PC-9 (cell line): ENCODE measurements at places on chromosomes 4 and X. TPM values are rescaled to one million over a fixed set of nuclear protein-coding genes. Genes with fewer than 3 reads are reported as not detected.

DNA sequence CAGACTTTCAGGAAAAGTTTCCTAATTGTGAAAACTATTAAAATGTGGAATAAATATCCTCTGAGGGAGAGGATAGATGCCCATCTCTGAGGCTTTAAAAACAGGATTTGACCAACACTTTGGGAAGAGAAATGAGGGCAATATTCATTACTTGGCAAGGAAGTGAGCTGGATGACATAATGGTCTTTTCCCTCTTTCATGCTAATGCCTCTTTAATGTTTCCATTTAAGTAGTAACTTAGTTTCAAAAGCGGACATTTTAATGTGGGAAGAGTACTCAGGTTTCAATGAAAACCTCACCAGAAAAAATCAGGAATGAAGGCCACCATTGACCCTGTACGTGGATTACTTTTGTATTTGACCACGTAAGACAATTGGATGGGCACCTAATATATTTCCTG, 503.3 kb downstream of the ANKRD50 start:
- DNase-seq: no peak

DNA sequence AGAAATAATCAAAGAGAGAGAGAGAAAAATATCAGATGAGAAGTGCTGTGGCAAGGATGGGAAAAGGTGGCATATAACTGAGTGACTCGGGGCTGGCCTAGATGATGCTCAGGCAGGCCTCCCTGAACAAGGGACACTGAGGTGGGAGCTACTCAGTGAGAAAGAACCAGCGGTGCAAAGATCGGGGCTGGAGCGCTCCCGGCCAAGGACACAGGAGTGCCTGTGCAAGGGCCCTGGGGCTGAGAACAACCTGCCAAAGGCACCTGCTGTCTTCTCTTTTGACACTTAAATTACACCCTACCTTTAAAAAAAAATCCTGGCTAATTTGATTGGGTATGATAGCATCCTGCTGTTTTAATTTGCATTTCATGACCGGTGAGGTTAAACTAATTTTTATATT, 77.7 kb upstream of the C4orf50 start:
- no peak for DNase-seq

- DNase-seq: no peak
These were observed 519.2 kb downstream of the PCDH10 start for GRCh38 chr4:133668061-133668851.

Gene CXCL11
- total RNA-seq: not detected in 2 replicates

Gene MAMLD1
- 1.5 and 2.5 TPM in 2 replicates for total RNA-seq

DNA sequence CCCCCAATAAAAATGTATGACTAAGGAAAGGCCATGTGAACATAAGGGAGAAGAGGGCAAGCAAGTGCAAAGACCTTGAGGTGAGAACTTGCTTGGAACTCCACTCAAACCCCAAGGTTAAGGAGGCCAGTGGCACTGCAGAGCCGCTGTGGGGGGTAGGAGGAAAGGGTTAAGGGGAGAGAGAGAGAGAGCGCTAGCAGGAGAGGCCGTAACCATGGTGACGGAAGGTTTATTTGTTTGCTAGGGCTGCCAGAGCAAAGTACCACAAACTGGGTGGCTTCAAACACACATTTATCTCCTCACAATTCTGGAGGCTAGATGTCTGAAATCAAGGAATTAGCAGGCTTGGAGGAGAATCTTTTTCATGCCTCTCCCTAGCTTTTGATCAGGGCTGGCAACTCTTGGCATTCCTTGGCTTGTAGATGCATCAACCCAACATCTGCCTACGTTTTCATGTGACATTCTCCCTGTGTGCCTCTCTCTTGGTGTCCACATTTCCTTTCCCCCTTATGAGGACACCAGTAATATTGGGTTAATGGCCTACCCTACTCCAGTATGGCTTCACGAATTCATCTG, 35.2 kb downstream of the SMIM20 start:
- DNase-seq: no peak

Gene SCRG1
- total RNA-seq: not detected in 2 replicates

DNA sequence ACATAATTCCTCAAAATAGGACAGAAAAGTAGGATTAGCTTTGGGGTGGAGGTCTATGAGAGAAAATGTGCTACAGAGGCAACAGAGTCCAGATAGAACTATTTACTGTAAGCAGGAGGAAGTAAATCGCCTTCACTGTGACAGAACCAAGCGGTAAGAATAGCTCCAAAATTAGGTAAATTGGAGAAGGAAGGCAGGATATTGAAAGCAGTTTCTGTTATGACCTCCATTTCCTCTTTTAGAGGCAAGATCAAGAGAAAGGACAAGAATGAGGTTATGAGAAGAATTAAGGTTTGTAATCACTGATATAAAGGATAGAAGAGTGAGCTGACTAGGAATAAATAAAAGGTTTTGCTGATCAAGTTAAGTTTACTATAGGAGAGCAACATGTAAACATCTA, 44.1 kb upstream of the NEUROG2 start:
- DNase-seq: no peak

Gene SMIM31
- not detected in 2 replicates for total RNA-seq

- no peak for DNase-seq
These were observed 59.0 kb downstream of the THOC2 start for GRCh38 chrX:123673813-123674212.

GRCh38 chrX:129566073-129566472, 26.0 kb downstream of the OCRL start:
- DNase-seq: no peak

- no peak for DNase-seq
These were observed 348.7 kb upstream of the KLF3 start for GRCh38 chr4:38315286-38315685.

DNA sequence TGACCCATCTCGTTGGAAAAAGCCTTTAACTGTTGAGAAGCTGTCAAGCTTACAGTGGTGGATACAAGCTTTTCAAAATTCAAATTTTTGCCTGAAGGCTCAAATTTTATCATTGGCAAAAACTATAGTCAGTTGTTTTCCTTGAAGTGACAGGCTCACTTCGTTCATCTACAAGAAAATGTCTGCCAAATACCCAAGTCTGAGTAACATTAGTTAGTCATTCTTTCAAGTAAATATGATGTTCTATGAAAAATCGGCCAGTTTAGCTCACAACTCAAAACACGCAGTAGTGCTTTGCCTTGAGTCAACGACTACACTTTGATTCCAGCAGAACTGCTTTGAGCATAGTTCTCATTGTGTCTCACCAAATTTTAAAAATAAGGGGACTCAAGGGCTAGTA, 170.3 kb upstream of the MAMLD1 start:
- no peak for DNase-seq

Gene MAP9
- 9.7 and 11.0 TPM in 2 replicates for total RNA-seq

GRCh38 chrX:72100824-72101351, 30.8 kb downstream of the RTL5 start:
- DNase-seq: no peak

DNA sequence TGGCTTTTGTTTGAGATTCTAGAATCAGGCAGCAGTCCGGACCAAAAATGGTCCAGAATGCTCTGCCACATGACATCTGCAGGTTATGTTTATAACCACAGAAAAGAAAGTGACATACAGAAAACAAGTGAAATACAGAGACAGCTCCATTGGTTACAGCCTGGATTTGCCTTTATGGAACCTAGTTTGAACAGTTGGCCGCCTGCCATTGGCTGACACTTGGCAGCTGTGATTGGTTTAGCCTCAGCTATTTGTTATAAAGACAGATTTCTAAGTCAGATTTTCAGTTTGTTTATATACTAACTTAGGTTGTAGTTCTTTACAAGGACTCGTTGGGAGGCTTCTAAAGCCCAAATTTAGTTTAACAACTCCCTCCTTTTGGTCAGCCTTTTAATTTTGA, 40.8 kb upstream of the IL9R start:
- no peak for DNase-seq

Gene SOD3
- total RNA-seq: 6.3 and 7.6 TPM in 2 replicates

Gene F11
- not detected in 2 replicates for total RNA-seq

Gene PLS3
- total RNA-seq: 221 and 257 TPM in 2 replicates

DNA sequence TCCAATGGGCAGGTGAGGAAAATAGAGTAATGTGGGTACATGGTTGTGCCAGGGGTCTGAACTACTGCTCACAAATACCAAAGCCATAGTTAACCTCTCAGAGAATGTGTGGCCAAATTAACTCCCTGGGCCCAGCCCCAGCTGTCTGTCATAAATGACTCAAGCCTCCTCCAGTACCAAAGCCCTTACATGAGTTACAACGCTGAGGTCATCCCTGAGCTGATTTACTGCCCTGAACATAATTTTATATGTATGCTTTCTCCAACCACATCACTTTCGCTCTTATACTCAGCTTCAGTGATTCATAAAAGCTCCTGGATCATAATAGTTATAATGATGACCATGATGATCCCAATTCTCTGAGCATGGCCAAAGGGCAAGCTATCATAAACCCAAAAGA, 283.9 kb downstream of the NKX6-1 start:
- no peak for DNase-seq

Gene ADGRA3
- 40.5 and 51.6 TPM in 2 replicates for total RNA-seq
